Activated CD8-positive, alpha-beta memory T cell treated with anti-CD3 and anti-CD28 coated beads, Interleukin-2, amount 50 U/mL, for 48 hours (primary cell): ENCODE measurements at places on chromosomes 16 and 17.

DNA sequence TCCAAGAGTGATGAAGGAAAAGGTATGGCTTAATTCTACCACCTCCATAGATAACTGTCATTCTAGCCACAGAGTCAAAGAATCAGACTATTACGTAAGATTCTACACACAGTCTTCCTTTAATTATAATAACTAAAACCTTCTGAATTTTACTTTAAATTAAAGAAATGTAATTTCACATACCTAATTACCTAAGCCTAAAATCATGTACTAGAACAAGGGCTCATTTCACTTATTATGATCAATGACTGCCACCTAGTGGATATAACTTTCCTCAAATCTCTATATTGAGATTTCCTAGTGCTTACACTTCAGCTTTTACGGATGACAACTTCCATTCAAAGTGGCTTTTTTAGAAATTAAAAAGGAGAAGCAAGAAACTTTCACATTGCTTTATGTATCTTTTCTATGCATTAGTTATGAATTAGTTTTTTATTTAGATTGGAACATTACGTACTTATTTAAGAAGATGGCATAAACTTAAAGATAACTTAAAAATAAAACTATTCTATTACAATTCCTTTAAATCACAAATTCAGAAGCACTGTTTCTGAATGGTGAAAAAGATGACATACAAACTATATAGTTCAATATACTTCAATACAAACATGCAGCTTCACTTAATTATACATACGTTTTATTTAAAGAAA, 18.2 kb upstream of the ABCA10 start:
- DNase-seq: no peak

DNA sequence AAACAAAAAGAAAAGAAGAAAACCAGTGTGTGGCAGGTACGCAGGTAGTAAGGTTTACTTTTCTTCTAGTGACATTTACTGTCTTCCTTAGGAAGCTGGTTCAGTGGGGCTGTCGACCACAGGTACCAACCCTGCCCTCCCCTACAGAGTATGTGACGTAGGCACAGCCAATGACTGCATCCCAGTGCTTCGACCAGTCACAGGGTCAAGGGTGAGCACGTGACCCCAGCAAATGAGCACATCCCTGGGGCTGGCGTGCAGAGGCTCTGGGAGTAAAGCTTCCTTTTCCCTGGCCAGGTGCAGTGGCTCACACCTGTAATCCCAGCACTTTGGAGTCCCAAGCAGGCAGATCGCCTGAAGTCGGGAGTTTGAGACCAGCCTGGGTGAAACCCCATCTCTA, 38.9 kb upstream of the PLCG2 start:
- DNase-seq: no peak

GRCh38 chr16:59045501-59045900, 311.4 kb upstream of the GOT2 start:
- no peak for DNase-seq

DNA sequence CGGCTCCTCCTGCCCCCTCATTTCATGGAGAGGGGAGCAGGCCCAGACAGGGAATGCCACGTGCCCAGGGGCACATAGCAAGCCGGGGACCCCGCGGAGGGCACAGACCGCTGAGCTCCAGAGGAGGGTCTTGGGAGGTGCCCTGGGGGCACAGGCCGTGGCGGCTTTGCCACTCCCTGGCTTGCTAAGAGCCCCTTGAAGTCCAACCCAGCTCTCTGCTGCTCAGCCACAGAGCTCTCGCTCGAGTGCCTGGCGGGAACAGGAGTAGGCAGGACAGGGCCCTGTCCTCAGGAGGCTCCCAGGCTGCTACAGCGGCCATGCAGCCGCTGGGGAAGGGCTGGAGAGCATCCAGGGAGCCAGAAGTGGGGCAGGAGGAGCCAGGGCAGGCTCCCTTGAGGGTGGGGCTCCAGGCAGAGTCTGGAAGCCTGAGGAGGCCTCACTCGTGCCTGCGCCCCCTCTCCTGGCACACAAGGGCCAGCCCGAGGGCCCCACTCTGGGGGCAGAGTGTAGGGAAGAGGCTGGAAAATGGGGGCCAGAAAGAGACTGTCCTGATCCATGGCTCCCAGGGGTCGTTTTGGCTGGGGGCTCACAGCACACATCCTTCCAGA, 4.4 kb upstream of the RAB26 start:
- DNase-seq: no peak

GRCh38 chr16:17459903-17460521, 10.7 kb downstream of the XYLT1 start:
- DNase-seq: no peak

- no peak for DNase-seq
Measured at GRCh38 chr17:73772107-73772705, 128.0 kb upstream of the SDK2 start.

GRCh38 chr17:50689956-50690886, 17.5 kb downstream of the ANKRD40 start:
- no peak for DNase-seq

GRCh38 chr17:35003778-35004177, 23.5 kb downstream of the LIG3 start:
- DNase-seq: no peak

GRCh38 chr16:83630979-83631378, 176.8 kb upstream of the HSBP1 start:
- no peak for DNase-seq

GRCh38 chr16:51657848-51658247, 506.8 kb upstream of the SALL1 start:
- no peak for DNase-seq

DNA sequence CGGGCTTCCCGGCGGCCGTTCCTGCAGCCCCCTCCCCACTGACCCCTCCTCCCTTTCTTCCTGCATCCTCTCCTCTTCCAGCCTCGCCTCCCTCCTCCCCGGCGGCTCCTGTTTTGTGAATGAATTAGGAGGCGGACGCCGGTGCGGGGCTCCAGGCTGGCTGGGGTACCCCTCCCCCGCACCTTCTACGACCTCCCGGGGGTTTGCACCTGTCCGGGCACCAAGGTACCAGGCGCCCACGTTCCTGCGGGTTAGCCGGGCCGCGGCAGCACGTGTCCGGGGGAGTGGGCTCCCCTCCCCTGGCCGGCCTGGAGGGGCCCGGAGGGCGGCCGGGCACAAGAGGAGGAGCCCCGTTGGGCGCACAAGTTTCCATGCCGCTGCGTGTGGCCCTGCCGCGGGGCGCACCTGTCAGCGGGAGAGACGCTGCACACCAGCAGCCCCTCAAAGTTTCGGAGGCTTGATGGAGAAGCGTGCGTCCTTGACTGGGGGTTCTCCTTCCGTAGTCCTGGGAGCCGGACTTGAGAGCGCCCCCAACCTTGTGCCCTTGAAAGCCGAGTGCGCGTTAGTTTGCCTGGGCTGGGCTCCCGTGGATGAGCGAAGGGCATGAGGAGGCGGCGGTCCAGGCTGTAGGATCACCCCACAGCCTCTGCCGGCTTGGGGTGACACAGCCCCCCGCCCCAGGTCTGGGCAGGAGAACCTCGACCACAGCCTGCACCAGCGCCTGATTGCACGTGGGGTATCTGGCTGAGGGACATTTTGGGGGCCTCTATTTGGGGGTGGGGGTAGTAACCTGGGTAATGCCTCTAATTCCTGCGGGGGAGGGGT, 1.2 kb downstream of the HAS3 start:
- peak; percentile 58 for DNase-seq

- no peak for DNase-seq
Measured at GRCh38 chr17:68812876-68813584, 142.2 kb downstream of the ABCA8 start.

GRCh38 chr17:82240506-82241182, 11.8 kb downstream of the SLC16A3 start:
- DNase-seq: no peak

DNA sequence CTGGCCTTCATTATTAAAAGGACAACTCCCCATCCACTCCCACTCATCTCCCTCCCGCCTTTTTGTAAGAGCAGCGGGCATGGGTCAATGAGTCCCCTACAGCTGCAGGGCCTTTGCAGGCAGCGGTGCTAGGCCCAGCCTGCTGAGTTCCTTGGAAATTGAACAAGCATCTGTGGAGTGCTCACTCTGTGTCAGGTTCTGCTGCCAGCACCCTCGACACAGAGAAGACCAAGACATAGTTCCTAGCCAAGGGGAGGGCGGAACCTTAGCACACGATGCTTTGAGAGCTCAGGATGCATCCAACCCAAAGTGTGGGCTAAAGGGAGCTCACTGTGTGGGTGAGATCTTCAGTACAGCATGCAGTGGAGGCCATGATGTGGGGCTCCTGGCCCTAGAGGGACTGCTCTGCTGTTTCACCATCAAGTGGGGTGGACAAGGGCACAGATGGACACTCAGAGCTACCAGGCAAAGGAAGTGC, 27.6 kb downstream of the RMI2 start:
- no peak for DNase-seq

GRCh38 chr17:55242476-55242875, 22.3 kb upstream of the HLF start:
- no peak for DNase-seq

DNA sequence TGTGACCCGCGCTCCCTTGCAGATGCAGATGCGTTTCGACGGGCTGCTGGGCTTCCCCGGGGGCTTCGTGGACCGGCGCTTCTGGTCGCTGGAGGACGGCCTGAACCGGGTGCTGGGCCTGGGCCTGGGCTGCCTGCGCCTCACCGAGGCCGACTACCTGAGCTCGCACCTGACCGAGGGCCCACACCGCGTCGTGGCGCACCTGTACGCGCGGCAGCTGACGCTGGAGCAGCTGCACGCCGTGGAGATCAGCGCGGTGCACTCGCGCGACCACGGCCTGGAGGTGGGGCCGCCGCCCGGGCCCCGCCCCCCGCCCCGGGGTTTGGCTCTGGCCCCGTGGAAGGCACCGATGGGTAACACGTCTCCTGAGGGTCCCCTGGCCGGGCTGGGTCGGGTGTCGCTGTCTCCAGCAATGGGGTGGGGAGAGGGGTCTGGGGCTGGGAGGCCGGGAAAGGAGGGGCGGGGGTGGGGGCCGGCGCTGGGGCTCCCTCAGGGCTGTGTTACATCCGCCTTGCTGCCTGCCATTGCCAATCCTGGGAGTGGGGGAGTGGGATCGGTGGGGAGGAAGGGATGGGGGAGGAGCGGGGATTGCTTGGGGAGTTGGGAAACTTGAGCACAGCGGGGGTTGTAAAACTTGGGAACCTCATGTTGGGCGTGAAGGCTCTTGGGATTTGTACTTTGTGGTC, 737 bp downstream of the NUDT16L1 start:
- peak; percentile 72 for DNase-seq

DNA sequence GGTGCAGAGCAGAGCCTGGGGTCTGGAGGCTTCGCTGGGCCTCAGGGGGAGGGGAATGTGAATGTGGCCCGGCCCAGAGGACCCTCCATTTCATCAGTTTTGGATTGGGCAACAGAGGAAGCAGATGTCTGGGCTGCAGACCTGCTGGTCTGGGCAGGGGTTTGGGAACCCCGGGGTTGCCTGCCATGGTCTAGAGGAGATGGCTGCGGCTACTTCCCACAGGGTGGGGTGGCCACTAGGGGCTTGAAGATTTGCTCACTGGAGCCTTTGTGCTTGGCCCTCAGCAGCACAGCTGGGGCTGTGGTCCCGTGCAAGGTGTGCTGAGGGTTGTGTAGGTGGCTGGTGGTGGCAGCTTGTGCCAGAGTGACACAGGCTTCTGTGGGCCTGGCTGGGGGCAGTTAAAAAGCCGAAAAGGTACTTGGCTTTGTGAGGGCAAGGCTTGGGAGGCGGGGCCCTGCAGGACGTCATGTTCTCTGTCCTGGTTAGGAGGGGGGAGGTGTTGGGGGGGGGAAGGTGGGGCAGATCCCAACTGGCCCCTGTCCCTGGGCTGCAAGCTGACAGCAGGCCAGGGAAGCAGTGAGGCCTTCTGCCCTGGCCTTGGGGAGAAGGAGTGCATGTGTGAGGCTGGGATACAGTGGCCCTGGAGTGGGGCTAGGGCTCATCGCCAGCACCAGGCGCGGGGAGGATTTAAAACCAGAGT, 98.0 kb downstream of the KPNA2 start:
- no peak for DNase-seq
